ENCODE measurements at places on chromosomes 13 and 19.

DNA sequence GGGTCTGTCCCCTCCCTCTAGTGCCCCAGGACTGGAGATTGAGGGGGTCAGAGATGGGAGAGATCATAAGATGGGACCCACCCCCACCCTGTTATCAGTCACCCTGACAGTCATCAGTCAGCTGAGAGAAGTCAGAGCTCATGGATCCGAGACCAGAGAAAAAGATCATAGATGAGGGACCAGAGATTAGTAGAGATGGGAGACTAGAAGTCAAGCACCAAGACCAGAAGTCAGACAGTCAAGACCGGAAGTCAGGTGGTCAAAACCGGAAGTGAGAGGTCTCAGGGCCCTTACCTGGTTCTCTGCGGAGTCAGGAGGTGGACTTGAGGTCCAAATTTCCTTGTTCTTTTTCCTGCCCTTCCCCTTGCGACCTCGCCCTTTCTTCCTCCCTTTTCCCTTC is 7.0 kb downstream of the COL5A3 start:
- DNase-seq, result no peak

GRCh38 chr13:111488486-111489132 is 168.2 kb downstream of the TEX29 start:
- DNase-seq, result no peak

GRCh38 chr19:45501730-45502014 is 3.4 kb downstream of the PPM1N start:
- no peak for DNase-seq

DNA sequence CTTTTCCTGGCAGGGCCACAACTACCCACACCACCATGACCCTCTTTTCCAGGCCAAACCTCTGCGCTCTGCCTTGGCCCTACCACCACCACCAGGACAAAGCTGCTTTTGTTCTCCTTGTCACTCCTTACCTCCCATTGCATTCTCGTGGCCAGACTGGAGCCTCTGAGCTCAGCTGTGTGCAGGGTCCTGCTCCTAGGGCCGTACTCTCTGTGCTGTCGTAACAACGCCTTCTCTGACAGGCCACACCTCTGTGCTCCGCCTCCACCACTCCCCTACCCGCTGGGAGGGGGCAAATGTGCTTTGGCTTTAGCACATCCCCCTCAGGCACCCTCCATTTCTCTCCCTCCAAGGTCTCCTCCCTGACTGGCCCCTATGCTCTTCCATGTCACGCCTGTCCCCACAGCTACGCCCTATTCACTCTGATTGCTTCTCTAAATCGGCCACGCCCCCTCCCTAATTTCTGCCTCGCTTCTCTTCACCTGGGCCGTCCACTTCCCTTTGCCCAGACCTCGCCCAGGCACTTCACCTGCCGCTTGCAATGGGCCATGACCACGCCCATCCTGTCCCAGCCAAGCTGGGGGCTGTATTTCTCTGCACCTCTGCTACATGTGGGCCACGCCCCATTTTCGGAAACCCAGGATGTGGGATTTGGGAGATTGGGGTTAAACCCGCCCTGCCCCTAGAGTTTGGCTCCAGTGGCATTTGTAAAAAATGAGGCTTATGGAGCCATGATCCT is 472.3 kb downstream of the KLF12 start:
- no peak for DNase-seq

- no peak for DNase-seq
These were observed 54.6 kb upstream of the URI1 start for GRCh38 chr19:29887442-29887855.

- no peak for DNase-seq
These were observed 539 bp downstream of the PLD3 start for GRCh38 chr19:40348961-40349507.

DNA sequence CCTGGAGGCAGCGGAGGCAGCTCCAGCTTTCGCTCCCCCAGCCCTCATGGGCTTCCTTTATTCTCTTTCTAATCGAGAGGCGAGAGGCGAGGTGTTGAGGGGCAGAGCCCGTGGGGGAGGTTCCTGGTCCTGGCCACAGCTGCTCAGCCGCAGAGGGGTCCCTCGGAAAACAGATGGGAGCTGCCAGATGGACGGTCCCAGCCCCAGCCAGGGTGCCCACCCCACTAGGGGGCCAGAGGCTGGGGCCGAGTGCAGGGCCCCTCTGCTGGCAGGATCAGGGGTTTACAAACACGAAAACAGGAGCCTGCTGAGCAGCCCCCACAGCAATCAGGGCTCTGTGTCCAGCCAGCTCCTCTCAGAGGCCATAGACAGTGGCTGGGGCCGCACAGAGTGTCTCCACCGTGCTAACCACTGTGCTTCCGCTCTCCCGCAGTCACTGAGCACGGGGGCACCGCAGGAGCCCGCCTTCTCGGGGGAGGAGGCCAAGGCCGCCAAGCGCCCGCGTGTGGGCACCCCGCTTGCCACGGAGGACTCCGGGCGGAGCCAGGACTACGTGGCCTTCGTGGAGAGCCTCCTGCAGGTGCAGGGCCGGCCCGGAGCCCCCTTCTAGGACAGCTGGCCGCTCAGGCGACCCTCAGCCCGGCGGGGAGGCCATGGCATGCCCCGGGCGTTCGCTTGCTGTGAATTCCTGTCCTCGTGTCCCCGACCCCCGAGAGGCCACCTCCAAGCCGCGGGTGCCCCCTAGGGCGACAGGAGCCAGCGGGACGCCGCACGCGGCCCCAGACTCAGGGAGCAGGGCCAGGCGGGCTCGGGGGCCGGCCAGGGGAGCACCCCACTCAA is 182.2 kb downstream of the KDM4B start:
- DNase-seq, result no peak

DNA sequence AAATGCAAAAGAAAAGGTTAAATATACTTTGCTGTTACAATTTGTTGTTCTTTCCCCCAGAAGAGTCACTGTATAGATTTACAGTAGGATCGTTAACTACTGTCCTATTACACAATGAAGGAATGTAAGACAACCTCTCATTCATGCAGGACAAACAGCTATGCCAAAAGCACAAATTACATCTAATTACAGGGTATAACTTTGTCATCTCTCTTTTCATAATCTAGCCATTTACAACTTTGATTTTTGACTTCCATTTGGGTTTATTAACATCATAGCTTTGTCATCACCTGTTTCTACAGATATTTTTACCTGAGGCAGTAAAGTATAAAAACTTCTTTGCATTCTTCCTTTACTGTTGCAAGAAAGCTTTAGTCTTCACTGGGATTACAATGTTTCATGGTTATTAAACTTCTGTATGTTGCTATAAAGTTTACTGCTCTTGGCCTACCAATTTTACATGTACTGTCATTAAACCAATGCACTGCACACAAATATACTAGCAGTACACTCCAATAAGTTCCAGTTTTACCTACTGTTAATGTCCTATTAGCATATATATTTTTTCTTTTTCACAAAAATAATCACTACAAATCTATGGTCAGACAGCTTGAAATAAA is 18.9 kb downstream of the MICU2 start:
- DNase-seq, result no peak

GRCh38 chr13:42752731-42753130 is 28.7 kb upstream of the FAM216B start:
- DNase-seq, result no peak

GRCh38 chr19:3634496-3635045 is 8.0 kb upstream of the CACTIN start:
- DNase-seq, result no peak

DNA sequence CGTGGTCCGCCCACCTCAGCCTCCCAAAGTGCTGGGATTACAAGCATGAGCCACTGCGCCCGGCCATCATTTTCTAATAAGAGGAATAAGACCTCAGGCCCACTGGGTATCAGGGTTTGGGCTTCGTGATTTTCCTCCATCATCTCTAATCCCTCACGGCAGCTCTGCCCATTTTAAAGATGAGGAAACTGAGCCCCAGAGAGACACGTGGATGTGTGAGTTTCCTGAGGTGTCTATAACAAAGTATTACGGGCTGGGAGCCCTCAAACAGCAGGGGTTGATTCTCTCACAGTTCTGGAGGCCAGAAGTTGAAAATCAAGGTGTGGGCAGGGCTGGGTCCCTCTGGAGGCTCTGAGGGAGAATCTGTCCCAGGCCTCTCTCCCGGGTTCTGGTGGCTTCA is 33.7 kb downstream of the MYO9B start:
- no peak for DNase-seq

DNA sequence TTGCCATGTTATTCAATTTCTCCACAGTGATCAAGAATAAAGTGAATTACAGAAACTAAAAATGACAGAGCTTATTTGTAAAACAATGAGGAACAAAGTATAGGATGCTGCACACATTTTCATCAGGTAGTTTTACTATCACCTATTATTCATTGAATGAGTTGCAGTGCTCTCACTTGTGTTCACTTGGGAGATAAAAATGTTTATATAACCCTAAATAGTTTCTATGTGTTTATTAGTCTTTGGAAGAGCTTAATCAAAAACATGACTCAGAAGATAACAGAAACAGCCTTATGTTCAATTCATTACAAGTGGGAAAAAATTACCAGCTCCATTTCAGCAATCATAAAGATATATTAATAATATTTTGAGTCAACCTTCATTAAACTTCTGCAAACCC is 796.2 kb downstream of the SLITRK1 start:
- DNase-seq, result no peak

- DNase-seq, result no peak
These were observed 599.5 kb upstream of the PCDH9 start for GRCh38 chr13:67829641-67830040.

DNA sequence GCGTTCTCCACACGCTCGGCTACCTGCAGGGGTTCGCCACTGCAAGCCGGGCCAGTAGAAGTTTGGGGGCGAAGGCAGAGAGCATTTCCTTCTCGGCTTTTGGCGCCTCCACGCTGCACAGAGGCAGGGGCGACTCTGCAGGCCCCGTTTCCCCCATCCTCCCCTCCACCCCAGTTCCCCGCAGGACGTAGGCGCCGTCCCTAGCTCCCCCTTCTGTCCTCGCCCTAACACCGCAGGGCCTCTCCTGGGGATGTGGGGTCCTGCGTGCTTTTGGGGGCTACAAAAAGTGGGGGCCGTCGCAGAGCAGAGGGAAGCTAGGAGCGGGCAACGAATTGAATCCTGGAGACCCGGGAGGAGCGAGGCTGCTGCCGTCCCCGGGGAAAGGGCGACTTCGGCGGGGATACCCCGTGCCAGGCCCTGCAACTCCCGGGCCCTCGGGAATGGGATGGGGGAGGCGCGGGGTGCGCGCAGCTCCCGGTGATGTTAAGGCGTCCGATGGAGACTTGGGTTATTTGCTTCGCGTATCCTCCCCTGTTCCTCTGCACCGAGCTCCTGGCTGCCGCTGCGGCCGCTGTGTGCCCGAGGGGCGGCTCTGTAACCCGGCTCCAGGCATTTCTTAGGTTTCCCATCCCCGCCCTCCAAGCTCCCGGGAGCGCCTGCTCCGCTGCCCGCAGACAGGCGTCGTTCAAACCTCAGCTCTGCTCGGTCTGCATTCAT is 255.9 kb upstream of the SOX21 start:
- DNase-seq, result peak; percentile 26

- no peak for DNase-seq
These were observed 108.0 kb downstream of the STK24 start for GRCh38 chr13:98468929-98469328.

- DNase-seq, result no peak
These were observed 80.1 kb downstream of the IPO5 start for GRCh38 chr13:98033277-98034247.

GRCh38 chr13:36518707-36519106 is 86.4 kb downstream of the CCNA1 start:
- DNase-seq, result no peak

DNA sequence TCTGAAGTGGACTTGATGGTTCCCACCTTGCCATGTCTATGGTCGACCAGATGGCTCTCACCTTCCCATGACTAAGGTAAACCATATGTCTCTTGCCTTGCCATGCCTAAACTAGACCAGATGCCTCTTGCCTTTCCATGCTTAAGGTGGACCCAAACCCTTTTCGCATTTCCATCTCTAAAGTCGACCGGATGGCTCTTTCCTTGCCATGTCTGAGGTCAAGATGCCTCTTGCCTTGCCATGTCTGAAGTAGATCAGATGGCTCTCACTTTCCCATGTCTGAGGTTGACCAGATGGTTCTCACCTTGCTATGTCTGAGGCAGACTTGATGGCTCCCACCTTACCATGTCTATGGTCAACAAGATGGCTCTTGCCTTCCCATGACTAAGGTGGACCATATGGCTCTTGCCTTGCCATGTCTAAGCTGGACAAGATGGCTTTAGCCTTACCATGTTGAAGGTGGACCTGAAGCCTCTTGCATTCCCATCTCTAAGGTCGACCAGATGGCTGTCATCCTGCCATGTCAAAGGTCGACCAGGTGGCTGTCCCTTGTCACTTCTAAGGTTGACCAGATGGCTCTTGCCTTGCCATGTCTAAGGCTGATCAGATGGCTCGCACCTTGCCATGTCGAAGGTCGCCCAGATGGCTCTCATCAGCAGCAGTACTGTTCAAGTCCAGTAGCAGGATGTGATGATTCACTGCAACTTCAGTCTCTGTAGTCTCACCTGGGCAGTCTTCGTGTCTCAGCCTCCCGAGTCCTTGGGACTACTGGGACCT is 1439.4 kb downstream of the UQCRFS1 start:
- no peak for DNase-seq

- no peak for DNase-seq
These were observed 15.1 kb downstream of the SAFB start for GRCh38 chr19:5637971-5638370.

DNA sequence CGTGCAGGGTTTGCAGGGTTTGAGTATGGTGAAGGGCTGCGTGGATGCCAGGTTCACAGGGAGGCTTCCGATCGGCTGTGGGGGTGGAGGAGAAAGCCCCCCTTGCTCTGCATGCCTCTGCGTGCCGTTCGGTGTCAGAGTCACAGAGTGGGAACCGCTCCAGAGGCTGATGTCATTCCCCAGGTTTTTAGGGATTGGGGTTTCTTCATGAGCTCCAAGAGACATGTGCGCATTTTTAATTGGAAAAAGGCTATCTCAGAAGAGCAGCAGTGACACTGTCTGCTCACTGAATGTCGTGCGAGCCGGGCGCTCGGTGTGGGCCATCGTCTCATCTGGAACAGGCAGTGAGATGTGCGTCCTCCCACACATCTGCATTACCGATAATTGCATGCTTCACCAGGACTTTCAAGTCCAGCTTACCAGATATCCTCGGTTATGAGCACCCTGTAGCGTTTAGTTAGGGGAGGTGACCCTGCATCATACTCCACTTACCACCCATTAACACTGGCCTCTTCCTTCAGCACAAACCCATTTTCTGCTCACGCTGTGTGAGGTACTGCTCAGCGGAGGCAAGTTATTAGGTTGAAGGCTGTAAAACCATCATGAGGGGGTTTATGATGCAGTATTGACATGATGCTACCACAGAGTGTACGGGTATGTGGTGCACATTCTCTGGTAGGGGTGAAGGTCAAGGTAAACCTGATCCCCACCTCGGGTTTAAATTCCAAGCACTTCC is 1.7 kb downstream of the MCF2L start:
- DNase-seq, result no peak

- no peak for DNase-seq
These were observed 21.4 kb downstream of the NUFIP1 start for GRCh38 chr13:44967704-44968433.
